ENCODE measurements at places on chromosomes 1 and 21. TPM values are rescaled to one million over a fixed set of nuclear protein-coding genes. Genes with fewer than 3 reads are reported as not detected.

The LCE6A gene
- not detected for total RNA-seq

The LCE2A gene
- not detected for total RNA-seq

The RBM8A gene
- total RNA-seq, result 120 TPM

The EDN2 gene
- not detected for total RNA-seq

The TMEM79 gene
- 7.0 TPM for total RNA-seq

The XCL1 gene
- total RNA-seq, result 0.88 TPM

The PHACTR4 gene
- 19.8 TPM for total RNA-seq

The LINGO4 gene
- not detected for total RNA-seq

The AHDC1 gene
- 21.5 TPM for total RNA-seq

The PROK1 gene
- total RNA-seq, result not detected

The ASAP3 gene
- 8.8 TPM for total RNA-seq

The IFI44 gene
- 24.3 TPM for total RNA-seq

The C1orf141 gene
- total RNA-seq, result not detected

The ACBD3 gene
- total RNA-seq, result 26.4 TPM

The LCE4A gene
- not detected for total RNA-seq

The KRTAP7-1 gene
- total RNA-seq, result not detected

The SELP gene
- 3.2 TPM for total RNA-seq

The CDA gene
- 2.4 TPM for total RNA-seq

The SPAG17 gene
- total RNA-seq, result not detected

The ACKR1 gene
- total RNA-seq, result not detected

The PDE4B gene
- total RNA-seq, result 79.5 TPM

The NAV1 gene
- 3.5 TPM for total RNA-seq

The CDC7 gene
- total RNA-seq, result 17.9 TPM

The TMEM61 gene
- total RNA-seq, result not detected

The MYOCOS gene
- 0.81 TPM for total RNA-seq

The GJA4 gene
- total RNA-seq, result not detected

The KRTAP19-3 gene
- total RNA-seq, result not detected

The KRTAP6-1 gene
- total RNA-seq, result not detected

The CYP4B1 gene
- total RNA-seq, result not detected

The GNAT2 gene
- total RNA-seq, result not detected

The GFI1 gene
- total RNA-seq, result 30.6 TPM

The GJA9 gene
- not detected for total RNA-seq

The TRIM17 gene
- 0.92 TPM for total RNA-seq

The TTC3 gene
- 208 TPM for total RNA-seq

The KRTAP19-7 gene
- total RNA-seq, result not detected

The RHD gene
- not detected for total RNA-seq

The OR2M3 gene
- not detected for total RNA-seq

The KPRP gene
- total RNA-seq, result not detected

The CD5L gene
- total RNA-seq, result not detected

The TMEM52 gene
- total RNA-seq, result not detected

The ARMH1 gene
- 205 TPM for total RNA-seq

The S100A5 gene
- total RNA-seq, result not detected

The ADGRL4 gene
- not detected for total RNA-seq

The SPRR2A gene
- not detected for total RNA-seq

The MSH4 gene
- total RNA-seq, result 1.1 TPM

The KCNJ6 gene
- not detected for total RNA-seq

The MYOC gene
- total RNA-seq, result not detected

The LRRC71 gene
- total RNA-seq, result not detected

The ETNK2 gene
- 0.18 TPM for total RNA-seq

The NBPF10 gene
- total RNA-seq, result 8.6 TPM

The RER1 gene
- total RNA-seq, result 136 TPM

The SLFNL1 gene
- 0.20 TPM for total RNA-seq

The FAM78B gene
- total RNA-seq, result 0.58 TPM

Measured in naive thymus-derived CD4-positive, alpha-beta T cell (primary cell).